ENCODE measurements at places on chromosomes 4 and X. TPM values are rescaled to one million over a fixed set of nuclear protein-coding genes. Genes with fewer than 3 reads are reported as not detected.

GRCh38 chr4:45317276-45317675 is 590.9 kb upstream of the GNPDA2 start:
- no peak for DNase-seq

GRCh38 chr4:13611283-13611842 is 16.2 kb downstream of the BOD1L1 start:
- no peak for DNase-seq

Gene DCAF12L2
- total RNA-seq, result 0.52 TPM

Gene ARX
- not detected for total RNA-seq

GRCh38 chr4:169096221-169096620 is 86.2 kb upstream of the CBR4 start:
- no peak for DNase-seq

- DNase-seq, result no peak
Observed at GRCh38 chrX:276581-277201, 4.5 kb upstream of the PLCXD1 start.

Gene GK2
- total RNA-seq, result not detected
